ENCODE measurements at places on chromosomes 4 and X.

DNA sequence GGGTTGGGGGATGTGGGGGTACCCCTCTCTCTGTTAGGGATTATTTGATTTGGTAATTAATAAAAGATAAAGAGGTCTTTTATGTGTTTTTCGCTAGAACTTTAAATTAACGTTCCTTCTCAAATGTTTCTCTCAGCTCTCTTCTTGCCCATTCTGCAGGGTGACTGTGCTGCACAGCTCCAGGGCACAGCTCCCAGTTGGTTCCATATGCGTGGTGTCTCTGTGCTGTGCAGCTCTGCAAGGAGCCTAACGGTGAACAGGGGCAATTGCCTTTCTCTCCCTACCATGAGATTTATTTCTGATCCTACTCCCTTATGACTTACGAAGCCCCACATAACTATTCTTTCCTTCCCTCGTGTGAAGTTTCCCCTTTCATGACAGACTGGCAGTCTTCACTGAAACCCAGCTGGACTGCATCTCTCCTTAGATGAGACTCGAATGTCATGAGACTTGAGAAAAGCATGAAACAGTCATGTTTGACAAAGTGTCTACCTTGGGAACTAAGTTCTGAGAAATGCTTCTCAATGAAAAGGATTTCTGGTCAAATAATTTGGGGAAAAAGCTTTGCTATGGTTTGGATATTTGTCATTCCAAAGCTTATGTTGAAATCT is 50.2 kb upstream of the SPRY1 start:
- DNase-seq: no peak

DNA sequence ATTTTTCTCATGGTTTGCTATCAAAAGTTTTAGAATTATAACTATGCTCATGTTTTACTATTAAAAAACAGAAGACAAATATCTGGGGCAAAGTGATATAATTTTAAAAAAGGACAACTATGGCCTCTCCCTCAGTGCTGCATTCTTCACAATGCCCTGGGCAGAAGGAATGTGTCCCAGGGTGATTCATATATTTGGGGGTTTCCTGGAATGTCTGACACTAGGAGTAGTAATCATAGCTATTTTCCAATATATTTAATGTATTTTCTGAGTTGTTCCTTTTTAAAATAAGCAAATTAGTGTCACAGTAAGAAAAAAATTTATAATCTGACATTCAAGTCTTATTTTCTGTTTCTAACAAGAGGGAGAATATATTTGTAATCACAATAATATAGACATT is 281.7 kb downstream of the UNC5C start:
- DNase-seq: no peak

- no peak for DNase-seq
Measured at GRCh38 chrX:50769389-50770063, 44.5 kb downstream of the SHROOM4 start.

DNA sequence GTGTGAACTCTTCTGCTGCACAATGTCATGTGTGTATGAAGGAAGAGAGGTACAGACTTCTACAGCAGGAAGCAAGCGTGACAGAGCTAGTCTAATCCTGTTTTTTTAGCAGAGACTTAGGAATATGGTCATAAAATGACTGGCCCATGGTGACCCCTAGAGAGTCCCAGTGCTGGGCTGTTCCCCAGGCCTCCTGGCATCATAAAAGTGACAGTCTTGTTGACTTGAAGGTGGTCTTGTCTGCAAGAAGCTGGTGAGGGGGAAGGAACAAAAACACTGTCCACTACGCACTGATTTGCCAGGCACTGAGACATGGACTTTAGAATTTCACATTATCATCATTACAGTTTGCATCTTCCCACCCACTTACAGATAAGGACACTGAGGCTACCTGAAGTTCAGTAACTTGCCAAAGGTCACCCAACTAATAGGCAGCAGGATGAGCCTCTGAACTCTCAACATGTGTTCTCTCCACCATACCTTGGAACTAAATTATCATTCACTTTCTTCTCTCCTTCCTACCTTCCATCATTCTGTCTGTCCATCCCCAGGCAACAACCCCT is 63.0 kb downstream of the HADH start:
- DNase-seq: no peak

- no peak for DNase-seq
Measured at GRCh38 chr4:102826105-102826889, 1.1 kb downstream of the UBE2D3 start.

DNA sequence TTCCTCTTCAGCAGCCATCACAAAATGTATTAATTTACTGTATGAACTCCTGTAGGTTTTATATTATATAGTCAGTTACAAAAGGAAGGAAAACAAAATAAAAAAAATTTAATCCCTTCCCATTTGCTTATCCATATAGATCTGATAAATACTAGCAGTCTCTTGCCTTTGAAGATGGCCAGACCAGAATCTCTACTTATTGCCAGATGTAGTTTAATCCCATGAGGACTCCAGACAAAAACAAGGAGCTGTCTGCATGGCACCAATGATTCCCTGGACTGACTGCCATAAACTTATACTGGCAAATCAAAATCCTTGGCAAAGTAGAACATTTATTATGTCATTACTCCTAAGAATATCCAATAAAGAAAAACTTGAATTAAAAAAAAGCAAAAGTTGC is 223.3 kb upstream of the MAB21L2 start:
- DNase-seq: no peak

DNA sequence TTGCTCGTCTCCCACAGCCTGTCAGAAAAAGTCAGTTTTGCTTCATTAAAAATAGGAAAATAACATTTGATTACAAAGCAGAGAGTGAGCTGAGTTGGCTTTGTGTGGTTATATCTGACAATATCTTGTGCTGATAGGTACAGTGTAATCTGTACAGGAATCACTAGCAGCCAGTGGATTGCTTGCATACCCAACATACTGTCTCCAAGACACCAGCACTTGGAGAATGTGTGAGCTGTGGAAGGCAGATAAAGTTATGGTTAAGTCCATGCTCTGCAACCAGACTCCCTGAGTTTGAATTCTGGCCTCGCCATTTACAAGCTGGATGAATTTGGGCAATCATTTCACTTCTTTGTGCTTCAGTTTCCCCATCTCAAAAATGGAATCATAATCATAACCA is 57.5 kb upstream of the TMPRSS11F start:
- no peak for DNase-seq

GRCh38 chr4:40057586-40058091 is 989 bp downstream of the N4BP2 start:
- peak; percentile 95 for DNase-seq

DNA sequence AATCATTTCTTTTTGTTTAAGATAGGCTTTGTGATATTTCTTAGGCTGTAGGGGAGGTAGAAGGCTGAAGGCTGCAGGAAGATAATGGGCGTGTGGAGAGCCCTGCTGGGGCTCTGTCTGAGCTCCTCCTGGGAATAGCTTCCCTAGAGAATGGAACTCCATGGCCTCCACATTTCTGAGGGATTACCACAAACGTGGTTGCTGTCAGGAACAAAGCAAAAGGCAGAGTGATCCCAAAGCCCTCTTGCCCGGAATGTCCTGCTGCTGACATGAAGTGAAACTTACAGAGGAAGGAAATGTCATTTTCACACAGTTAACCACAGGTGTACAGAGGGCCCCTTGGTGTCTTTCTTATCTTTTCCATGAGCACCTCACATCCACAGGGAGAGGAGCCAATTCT is 89.3 kb downstream of the DDIT4L start:
- DNase-seq: no peak

DNA sequence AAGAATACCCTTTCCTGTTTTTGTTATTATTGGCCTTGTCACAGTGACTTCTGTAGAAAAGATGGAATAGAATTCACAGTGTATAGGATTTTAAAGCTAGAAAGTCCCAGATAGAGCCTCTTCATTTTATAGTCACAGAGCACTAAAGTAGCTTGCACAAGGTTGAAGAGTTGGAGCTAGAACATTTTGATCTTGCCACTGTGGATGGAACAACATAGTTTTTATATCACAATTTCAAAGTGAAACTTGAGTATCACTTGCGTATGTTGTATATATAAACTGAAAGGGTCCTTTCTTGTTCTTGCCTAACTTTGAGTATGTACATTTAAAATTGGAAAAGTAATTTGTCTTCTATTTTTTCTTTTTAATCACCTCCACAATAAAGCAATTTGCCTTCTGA is 2.7 kb downstream of the USO1 start:
- DNase-seq: no peak

- peak; percentile 47 for DNase-seq
Measured at GRCh38 chr4:84582302-84582987, 482 bp upstream of the CDS1 start.

GRCh38 chrX:4932790-4933189 is 1219.3 kb upstream of the PRKX start:
- no peak for DNase-seq

DNA sequence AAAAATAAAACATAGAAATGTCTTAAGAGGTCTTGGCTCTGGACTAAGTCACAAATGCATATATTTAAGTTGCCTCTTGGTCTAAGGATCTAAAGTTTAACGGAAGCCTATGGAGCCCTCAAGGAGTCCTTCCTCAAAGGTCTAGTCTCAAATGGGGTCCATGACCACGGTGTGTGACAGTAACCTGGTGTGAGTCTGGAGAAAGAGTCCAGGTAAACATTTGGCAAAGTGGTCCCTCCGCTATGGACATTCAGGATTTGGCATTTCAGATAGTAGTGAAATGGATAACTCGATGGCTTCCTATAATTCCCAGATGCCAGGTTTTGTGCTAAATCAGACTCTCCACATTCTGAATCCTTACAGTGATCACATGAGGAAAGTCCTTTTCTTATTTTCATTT is 44.2 kb downstream of the RHOH start:
- no peak for DNase-seq

- DNase-seq: no peak
Measured at GRCh38 chrX:10159145-10159468, 2.3 kb downstream of the CLCN4 start.

DNA sequence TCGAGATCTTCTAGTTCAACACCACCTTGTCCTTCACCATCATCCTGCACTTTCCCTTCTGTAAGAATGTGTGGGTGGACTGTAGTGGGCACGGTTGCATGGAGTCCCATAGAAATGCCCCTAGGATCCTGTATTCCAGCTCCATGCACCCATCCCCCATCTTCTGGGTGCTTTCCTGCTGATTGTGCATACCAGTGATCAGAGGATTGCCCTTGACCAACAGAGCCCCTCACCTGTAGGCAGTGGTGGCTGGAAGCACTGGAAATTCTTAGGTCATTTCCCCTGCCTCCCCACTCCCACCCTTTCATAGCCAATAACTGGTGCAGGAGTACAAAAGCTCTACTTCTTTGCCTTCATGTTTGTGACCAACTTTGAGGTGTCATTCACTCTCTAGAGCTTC is 213.4 kb upstream of the ARSJ start:
- DNase-seq: no peak

DNA sequence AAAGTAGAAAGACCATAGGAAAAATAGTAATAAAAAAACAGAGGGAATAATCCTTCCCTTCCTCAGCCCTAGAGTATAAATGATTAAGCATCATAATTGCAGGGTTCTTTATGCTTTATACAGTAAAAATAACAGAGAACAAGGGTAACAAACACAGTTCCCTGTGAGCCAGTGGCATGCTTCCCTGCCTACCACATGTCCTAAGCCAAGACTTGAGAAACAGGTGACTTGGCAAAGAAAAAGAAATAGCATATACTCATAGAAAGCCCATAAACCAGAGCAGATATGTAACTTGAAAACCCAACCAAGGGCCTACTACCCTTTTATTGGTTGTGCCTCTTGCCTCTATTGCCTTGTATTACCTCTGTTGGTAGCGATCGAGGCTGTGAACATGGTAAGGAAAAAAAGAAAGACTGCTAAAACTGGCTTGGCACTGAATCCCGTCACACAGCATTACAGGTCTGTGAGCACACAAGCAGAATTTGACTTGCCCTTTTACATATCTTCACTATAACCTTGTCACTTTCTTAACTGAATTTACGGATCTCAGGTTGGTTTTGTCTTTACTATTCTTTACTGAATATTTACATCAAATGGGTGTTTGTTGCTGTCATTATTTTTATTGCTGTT is 30.9 kb upstream of the MYOZ2 start:
- DNase-seq: no peak

DNA sequence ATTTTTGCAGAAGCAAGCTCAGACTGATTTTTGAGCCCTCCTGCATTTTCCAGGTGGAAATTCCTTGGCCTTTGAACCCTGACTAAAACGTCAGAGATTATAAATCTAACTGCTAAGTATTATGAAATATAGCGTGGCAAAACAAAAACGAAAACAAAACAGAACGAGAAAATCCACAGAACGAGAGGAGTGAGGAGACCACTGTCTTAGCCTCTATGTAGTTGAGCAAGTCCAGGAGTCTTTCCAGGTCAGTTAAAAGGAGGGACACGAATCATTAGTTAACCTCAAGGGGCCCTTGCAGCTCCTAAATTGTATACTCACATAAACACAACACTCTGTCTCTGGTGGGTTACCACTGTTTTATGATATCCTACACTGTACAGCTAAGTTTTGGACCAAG is 80.2 kb downstream of the SYNPO2 start:
- DNase-seq: no peak

DNA sequence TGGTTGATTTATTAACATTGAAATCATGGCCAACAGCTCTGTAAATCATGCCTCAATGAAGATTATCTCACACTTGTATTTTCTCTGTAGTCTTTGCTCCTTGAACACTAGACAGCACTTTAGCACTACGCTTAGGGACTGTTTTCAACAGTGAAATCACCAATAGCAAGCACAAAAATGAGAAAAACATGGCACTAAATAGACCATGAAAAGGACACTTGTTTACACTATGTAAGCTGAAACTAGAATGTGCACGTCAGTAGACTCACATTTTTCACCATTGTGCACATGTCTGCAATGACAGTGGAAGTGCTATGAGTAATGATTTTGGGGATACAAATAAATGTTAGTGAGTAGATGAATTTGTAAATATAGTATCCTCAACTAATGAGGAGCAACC is 3.1 kb downstream of the BMP2K start:
- DNase-seq: no peak

DNA sequence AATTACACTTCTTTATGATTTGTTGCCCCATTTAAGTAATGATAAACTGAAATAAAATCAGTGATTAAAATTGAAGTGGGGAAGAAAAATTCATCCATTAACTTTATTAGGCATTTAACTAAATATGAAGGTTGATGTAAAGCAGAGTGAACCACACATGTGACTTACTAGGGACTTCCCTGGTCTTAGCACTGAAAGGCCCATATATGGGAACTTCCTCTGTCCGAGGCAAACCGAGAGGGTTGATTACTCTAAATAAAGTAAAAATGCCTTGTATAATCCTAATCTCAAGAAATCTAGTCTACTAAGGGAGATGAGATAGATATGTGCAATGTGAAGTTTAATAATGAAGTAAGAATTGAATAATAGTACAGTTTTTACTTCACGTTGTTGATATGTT is 403.9 kb upstream of the RPS6KA3 start:
- no peak for DNase-seq

DNA sequence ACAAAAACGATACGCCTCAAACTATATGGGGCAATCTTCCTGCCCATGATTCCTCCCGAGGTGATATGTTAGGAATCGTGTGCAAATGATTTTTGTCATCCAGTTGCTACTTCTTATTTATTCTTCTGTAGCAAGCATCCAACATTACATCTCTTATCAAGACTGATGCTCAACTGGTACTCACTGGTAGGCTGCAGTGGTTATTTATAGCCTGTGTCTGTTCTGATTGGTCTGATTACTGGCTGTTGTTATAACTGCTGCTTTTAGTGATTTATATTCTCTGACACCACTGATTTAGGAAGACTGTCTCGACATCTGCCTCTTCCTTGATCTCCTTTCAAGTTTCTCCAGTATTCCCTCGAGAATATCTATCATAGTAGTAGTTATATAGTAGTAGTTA is 165.8 kb downstream of the LARP7 start:
- no peak for DNase-seq
